Left lobe of liver (tissue), 2 donors: ENCODE measurements at places on chromosomes 2 and 18. TPM values are rescaled to one million over a fixed set of nuclear protein-coding genes. Genes with fewer than 3 reads are reported as not detected.
A peak's percentile ranks its signal among the peaks of the same experiment; 100 is the strongest.

The SLC38A11 gene
- 2.2 TPM for total RNA-seq

- DNase-seq: peak; percentile 78
Measured at GRCh38 chr18:61896757-61897156, 4.0 kb upstream of the RNF152 start.

The GREB1 gene
- 22.4 TPM for total RNA-seq

The FBXO48 gene
- 1.3 TPM for total RNA-seq

- DNase-seq: no peak
Measured at GRCh38 chr2:232447091-232447620, 8.8 kb upstream of the ALPI start.

The NLRC4 gene
- 0.70 TPM for total RNA-seq

The ALPI gene
- not detected for total RNA-seq

The AKAIN1 gene
- total RNA-seq: 0.88 TPM

The ST8SIA5 gene
- total RNA-seq: 0.23 TPM

The DSEL gene
- 2.5 TPM for total RNA-seq

DNA sequence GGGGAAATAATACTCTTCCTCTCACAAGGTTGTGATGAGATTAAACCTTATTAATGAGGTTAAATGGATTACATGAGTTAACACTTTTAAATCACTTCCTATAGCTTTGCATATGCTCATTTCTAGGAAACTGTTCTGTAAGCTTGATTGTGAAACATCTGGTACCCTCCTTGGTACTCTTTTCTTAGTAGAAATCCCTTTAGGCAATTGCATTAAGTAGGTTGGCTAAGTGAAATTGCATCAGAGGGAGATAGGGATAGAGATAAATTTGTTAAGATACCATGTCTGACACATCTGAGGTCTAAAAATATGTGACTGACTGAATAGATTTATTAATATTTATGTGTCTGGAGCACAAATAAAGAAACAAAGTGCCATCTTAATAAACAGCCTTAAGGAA is 275.9 kb upstream of the MAP2 start:
- no peak for DNase-seq

DNA sequence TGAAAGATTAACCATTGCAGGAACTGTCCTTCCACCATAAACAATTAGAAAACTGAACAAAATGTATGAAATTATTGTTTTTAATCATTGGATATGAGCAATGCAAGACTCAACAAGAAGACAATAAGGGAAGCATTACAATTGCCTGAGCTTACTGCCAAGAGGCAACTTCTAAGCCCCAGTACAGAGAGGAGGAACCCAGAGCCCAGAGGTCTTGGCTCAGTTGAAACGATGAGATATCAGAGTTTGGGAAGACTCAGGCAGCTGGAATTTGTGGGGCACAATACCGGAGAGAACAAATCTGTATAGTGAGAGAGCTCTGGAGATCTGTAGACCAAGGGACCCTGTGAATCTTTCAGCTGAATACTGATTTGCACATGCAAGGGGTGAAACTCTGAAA is 80.6 kb upstream of the ZFP36L2 start:
- DNase-seq: no peak

DNA sequence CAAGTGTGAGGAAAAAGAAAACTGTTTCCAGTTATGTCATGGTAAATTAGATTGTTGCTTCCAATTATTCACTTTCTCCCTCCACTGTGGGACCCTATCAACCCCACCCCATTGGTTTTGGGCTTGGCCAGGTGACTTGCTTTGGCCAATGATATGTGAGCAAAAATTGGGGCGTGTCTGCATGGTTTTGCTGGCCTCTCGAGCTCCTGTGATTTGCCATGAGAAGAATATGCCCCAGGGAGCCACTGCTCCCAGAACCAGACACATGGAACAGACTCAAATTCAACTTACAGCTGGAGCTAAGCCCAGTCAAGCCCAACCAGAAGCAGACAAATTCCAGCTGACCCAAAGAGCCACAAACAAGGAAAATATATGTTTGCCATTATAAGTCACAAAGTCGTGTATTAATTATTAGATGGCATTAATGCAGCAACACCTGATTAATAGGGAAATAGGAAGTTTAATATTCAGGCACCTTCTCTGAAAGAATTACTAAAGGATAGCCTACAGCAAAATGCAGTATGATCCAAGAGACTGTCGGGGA is 248.9 kb downstream of the ANAPC1 start:
- DNase-seq: no peak

DNA sequence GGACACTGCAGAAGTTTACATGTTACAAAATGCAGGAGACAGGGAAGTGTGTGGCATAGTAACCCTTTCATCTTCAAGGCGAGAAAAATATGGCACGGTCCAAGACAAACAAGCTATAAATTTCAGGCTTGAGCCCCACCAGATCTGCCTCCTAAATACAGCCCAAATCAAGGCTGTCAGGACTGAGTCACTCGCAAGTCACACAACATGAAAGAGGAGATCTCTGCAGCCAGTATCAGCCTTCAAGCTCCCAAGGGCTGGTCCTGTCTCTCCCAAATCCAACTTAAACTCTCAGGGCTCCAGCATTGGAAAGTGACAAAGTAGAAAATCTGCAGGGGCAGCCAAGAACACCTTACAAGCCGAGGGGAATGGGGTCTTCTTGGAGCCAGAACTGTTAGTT is 106.3 kb upstream of the GATA6 start:
- DNase-seq: no peak

The SULT6B1 gene
- not detected for total RNA-seq

GRCh38 chr2:71898851-71899681 is 248.6 kb downstream of the CYP26B1 start:
- no peak for DNase-seq

DNA sequence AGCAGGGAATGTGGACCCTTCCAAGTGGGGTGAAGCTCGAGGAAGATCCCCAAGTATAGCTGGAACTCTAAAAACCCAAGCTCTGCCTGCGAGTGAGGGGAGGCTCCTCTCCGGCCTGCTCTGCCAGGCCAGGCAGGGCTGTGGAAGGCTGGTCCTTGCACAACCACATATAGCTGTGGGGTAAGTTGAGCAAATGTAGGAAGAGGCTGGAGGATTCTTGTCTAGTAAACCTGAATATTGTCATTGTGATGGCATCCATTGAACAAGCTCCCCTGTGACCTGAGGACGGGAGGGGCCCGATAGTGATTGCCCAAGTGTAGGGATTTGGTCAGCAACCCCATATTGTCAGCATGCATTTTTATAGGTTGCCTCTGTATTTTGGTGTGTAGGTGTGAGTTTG is 103.0 kb downstream of the ACKR3 start:
- DNase-seq: no peak

The CDCA7 gene
- 0.25 TPM for total RNA-seq

The SLC40A1 gene
- total RNA-seq: 151 TPM

- no peak for DNase-seq
Measured at GRCh38 chr2:56118474-56118873, 65.3 kb upstream of the CCDC85A start.

The INHBB gene
- 6.3 TPM for total RNA-seq

The ZNF2 gene
- 1.7 TPM for total RNA-seq

DNA sequence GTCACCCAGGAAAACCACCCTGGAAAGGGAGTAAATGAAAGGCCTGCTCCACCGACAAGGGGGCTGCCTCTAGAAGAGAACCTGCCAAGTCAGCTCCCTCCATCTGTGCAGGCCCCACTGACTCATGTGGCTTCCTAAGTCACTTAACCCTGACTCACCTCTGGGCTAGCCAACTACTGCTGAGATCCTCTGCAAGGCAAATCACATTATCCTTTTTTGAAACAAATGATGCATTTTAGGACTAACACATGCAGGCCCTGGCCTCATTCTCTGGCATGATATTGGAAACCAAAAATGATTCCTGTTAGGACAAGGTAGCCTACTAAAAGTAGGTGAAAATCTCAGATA is 474.6 kb downstream of the EPHA4 start:
- no peak for DNase-seq

- DNase-seq: no peak
Measured at GRCh38 chr2:6896930-6897759, 19.6 kb downstream of the RSAD2 start.

The SCG2 gene
- total RNA-seq: not detected

GRCh38 chr2:16034151-16034974 is 94.0 kb downstream of the MYCN start:
- no peak for DNase-seq

The SERPINB5 gene
- not detected for total RNA-seq

DNA sequence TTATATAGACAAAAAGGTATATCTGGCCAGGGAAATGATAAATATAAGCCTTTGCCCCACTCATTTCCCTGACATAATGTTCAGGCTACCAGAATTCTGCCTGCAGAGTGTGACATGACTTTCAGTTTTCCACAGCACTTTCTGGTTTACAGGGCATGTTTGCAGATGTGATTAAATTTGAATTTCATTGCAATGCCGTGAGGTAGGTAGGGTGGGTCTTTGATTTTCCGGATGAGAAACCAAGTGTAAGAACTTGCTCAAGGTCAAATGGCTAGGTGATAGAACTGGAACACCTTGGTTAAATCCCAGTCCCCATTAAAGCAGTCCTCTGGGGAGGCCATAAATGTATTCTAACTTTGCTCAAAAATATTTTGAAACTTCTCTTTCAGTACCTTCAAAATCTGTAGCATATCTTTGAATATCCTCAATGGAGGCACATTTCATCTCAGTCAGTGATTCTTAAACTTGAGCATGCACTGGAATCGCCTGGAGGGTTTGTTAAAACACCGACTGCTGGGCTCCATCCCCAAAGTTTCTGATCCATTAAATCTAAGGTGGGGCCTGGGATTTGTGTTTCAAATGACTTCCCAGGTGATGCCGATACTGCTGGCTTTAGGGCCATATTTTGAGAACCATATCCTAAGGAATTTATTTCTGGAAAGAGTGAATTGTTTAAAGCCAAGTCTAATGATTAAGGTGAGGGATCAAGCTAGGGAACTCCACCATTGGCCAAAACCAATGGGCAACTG is 35.0 kb downstream of the MRPL33 start:
- DNase-seq: no peak
